Stimulated activated CD4-positive, alpha-beta T cell treated with anti-CD3 and anti-CD28 coated beads, Interleukin-2, amount 100 ng/mL, for 48 hours (primary cell): ENCODE measurements at places on chromosomes 4 and X.

DNA sequence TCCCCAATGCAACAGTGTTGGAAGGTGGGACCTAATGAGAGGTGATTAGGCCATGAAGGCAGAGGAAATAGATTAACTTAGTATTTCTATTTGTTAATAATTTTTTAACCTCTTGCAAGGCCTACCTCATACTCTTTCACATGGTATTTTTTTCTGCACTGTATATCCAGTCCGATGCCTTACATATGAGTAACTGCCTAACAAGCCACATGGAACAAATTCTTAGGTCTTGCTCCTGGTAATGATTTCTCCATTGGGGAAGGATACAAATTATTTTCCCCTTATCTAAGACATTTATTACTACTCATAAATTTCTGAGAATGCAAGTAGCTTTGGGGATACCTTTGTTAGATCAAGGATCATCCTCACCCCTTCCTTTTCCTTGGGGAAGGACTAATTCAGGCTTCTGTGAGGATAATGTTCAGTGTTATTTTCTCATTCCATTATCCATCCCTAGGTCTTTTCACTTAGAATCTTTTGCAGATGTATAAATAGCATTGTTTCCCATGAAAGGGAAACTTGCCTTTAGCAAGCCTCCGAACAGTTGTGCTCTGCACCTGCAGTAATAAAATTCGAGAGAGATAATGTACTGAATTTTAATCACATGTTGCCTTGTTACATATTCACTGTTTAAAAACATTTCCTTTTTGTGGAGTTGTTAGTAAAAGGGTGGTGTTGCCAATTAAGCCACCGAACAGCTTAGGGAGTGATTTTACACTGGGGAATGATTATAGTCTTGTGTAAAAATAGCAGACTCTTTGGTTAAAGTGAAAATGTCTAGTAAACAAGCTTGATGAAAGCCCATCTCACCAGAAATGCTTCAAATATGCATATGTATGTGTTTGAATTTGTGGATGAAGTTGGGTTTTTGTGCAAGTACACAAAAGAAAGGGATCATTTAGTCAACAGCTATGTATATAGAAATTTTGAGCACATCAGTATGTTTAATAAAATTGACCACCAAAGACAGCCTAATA is 89.9 kb downstream of the CFAP299 start:
- no peak for DNase-seq

- DNase-seq: no peak
These were observed 79.3 kb upstream of the DYNLT3 start for GRCh38 chrX:37926700-37927099.

- DNase-seq: no peak
These were observed 275.2 kb downstream of the QDPR start for GRCh38 chr4:17236686-17237085.

DNA sequence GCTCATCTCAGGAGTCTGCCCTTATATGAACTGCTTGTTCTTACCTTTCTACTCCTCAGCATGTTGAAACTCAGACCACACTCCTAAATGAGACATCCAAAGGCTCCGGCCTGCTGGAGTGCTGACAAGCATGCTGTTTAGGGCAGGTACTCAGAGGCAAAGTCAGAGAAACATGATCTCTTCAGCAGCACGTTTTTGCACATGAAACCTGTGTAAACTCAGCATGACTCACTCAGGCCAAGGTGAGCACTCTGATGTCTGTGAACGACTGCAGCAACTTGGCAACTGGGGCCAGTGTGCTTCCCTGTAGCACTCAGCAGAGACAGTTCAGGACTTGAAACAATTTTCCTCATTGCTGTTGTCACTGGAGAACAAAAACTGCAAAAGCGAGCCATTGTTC is 109.6 kb downstream of the PACRGL start:
- DNase-seq: no peak

DNA sequence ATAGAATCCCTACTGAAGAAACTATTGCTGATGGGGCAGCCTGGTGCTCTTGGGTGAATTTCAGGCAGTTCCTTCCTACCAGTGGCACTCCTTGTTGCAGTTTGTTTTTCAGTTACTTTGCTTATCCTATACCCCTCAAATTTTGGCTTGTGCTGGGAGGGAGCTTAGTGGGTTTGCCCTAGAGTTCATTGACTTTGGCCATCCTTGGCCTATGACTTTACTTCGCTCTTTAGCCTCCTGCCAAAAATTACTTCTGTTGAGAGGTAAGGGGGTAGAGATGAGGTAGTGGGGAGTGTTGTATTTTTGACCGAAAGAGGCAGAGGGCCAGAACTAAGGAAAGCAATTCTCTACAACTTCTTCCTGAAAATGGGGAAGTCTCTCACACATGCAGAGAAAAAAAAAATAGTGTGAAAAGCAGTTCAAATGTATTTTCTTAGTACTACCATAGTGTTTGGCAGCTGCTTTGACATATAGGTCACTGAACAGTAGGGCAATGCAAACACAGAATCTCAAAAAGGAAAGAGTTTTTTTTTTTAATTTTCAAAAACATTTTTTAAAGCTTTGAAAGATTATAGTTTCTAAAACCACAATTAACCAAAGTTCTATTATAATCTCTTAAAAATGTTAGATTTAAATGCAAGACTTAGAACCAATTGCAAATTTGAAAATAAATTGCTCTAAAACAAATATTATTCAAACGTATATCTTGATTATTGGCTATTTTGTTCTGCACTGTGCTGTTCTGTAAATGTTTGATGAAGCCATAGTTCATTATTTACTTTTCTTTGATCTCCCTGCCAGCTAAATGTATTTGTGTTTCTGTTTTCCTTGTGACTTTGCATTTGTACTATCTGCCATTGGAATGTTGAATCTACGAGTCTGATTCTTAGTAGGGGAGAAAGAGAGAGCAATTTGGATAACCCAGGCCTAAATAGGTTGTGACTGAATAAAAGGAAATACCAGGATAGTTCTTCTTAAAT is 73.6 kb downstream of the DCK start:
- DNase-seq: no peak

GRCh38 chrX:111498538-111499103 is 12.8 kb upstream of the SERTM2 start:
- DNase-seq: no peak

GRCh38 chr4:12286351-12286750 is 857.7 kb upstream of the HS3ST1 start:
- no peak for DNase-seq

DNA sequence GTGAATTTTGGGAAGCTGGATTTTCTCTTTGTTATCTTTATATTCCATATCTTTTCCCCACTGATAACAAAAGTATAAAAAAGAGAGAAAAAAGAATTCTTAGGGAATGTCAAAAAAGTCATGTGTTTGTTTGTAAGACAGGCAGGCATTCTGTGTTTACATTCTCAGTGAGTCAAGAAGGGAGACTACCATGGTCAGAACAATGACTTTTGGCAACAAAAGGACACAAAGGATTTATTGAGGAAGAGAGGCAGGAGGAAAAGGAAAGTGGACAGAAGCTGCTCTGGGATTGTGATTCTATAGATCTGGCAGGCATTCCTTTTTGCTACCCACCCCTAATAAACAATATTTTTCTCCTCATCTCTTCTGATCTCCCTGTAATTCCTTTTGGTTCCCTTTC is 5.9 kb upstream of the ANK2 start:
- DNase-seq: no peak

DNA sequence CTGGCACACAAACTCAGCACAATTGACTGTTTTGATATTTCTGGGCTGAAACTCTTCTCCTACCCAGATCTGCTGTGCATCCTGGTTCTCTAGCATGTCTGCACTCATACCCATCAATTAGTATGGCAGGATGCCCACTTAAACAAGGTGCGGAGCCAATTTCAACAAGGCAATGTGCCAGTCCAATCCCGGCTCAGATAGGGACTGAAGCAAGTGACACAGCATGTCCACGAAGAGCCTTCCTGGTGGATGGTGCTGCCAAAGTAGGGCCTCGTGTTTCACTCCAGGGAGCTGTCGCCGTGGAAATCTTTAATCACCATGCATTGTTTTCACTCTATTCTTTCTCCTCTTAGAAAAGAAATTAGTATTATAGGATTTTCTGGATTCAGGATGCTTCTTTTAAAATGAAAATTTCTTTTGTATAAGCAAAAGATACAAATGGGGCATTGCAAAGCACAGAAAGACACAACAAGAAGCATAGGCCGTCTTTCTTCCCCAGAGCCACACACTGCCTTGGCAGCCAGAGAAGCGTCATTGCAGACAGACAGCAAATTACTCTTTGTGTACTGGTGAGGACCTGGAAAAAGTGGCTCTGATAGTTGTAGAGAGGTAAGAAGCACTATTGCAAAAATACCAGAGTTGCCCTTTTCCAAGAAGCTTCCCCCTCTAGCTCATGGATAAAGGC is 40.6 kb upstream of the LSM6 start:
- no peak for DNase-seq

GRCh38 chr4:52664479-52664878 is 5.4 kb upstream of the USP46 start:
- no peak for DNase-seq

DNA sequence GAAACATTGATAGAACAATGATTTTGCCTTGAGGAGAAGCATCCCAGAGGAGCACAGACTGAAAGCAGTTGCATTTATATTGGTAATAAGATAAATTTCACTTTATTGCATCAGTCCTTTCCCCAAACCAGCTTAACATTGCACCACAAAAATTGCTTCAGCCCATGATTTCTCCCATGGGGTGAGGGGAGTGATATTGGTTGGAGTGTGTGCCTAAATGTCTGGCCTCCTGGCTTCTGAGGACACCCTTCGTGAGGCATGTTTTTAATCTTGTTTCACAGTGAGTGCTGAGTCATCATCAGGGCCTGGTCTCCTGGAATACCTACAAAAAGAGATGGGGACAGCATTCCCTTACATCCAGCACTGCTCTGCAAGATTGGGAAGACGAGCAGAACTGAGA is 487.9 kb downstream of the C4orf33 start:
- no peak for DNase-seq

- no peak for DNase-seq
These were observed 2.2 kb downstream of the MSANTD1 start for GRCh38 chr4:3250956-3251690.

DNA sequence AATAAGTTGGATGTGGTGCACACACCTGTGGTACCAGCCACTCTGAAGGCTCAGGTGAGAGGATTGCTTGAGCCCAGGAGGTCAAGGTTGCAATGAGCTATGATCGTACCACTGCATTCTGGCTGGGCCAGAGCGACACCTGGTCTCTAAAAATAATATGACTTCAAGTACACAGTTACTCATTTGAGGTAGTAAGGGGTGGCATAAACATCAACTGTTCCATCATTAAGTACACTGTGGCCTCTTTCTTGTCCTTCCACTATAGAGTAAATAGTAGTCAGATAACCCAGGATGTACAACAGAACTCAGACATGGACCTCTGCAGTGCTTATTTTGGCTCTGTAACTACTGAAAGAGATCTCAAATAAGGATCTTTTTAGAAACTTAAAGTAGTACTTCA is 10.6 kb downstream of the FAM9B start:
- DNase-seq: no peak

- no peak for DNase-seq
These were observed 253.5 kb downstream of the ARHGAP24 start for GRCh38 chr4:85728464-85728863.

- DNase-seq: no peak
These were observed 10.7 kb downstream of the PNMA6F start for GRCh38 chrX:153310901-153311300.

DNA sequence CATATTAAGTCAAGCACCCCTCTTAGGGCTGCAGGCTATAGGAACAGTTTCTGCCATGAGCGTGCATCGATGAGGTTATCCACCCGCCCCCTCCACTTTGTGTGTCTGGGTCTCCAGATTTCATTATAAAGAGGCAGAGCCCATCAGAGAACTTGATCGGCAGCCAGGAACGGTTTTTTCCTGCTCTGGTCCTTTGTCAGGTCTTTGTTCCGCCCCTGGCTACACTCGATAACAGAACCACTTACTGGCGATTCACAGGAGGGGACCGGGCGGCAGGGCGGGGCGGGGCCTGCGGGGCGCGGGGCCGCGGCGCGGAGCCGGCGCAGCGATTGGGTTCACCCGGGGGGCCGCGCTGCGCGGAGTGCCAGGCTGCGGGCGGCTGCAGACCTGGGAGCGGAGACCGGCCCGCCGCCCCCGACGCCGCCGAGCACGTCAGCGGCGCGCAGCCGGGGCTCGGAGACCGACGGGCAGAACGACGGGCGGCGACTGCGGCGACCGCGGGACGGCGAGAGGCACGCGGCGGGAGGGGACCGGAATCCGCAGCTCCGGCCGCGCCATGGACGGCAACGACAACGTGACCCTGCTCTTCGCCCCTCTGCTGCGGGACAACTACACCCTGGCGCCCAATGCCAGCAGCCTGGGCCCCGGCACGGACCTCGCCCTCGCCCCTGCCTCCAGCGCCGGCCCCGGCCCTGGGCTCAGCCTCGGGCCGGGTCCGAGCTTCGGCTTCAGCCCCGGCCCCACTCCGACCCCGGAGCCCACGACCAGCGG is at the start of gene SLC10A4:
SLC10A4 (plus strand) TSS at position 338 of the 771 bp plus-strand sequence; CDS start at position 557, 219 bp downstream.
- no peak for DNase-seq

GRCh38 chrX:1462596-1463251 is 10.0 kb upstream of the ASMTL start:
- peak; percentile 53 for DNase-seq

DNA sequence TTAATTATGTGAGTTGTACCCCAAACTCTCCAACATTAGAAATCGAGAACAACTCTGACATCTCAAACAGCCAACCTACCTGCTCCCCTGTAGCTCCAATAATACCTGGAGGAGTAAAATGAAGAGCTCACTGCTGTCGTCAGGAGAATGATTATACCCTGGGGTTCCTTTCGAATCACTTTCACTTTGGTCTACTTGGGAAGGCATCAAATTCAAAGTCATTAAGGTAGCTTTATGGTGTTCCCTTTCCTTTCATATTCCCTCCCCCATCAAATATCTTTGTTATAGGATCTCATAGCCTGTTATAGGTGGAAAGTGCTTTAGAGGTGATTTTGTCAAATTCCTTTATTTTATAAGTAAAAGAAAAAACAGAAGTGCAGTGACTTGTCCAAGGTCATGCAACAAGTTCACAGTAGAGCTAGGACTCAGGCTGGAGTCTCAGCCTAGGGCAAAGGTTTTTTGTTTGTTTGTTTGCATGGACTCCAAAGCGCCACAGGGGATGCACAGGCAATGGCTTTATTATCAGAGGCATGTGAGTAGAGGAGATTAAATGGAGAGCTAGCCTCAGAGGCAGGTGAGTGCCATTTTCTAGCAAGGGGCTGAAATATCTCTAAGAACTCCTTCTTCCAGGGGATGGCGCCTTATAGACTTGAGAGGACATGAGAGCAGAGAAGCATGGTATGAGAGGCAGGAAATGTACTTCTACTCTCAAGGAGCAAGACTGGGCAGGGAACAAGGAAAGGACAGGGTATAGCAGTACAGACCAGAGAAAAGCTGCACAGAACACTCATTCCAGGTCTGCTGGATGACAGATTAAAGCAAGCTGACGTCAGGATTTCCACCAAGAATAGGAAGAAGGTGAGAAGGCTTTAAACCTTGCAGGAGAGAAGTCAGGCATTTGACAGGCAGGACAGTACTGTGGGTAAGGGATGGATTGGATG is 262.1 kb upstream of the GPC4 start:
- DNase-seq: no peak
